NCI-H2081 (cell line): ENCODE measurements at places on chromosomes 12 and 14.
A peak's percentile ranks its signal among the peaks of the same experiment; 100 is the strongest.

DNA sequence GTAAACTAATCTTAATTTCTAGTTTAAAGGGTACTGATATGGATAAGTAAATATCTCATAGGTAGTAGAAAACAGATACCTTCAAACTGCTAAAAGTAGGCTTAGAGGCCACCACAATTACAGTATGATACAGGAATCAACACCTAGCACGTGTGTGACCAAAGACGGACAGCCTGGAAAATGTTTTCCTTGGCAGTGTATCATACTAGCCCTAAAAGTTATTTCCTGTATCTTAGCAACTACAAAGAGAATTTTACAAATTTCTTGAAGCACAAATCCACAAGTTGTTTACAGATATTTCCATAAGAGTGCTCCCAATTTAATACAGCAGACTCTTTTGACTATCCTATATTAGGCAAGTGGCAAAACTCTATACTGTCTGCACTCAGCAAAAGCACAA is 106.0 kb downstream of the ITPR2 start:
- DNase-seq, result no peak

DNA sequence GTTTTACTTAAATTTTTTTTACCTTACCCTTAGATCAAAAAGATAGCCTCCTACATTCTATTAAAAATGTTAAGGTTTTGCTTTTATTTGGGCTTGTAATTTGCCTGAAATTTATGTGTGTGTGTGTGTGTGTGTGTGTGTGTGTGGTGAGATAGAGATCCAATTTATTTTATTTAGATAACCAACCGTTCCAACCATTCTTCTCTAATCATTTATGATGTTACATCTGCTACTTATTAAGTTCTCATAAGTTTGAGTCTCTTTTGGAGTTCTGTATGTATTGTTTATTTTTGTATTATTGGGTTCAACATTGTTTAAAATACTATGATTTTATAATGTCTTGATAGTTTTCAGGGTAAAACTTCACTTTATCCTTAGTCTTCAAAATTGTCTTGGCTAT is 70.6 kb upstream of the PAWR start:
- DNase-seq, result no peak

DNA sequence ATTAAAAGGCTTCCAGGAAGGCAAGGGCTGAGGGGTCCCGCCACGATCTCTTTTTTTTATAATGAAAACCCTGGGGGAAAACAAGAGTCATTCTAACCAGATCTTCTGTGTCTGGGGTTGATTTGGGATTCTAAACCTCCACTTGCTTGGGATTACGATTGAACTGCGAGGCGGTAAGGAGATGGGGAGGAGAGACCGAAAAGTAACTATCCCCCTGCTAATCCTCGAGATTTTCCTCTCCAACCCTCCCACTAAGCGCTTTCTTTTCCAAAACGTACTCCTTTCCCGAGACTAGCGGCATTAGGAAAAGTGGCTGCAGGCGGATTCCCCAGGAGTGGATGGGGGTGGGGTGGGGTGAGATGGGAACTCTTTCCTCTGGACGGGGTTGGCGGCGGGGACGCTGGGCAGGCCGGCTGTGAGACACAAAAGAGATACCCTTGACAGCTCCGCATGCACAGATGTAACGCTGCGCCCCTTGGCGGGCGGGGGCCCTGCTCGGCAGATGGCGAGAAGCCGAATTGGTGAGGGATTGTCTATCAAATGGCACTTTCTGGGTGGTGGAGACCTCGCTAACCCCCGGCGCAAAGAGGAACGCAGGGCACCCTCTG is 830 bp upstream of the SRRM4 start:
- DNase-seq, result no peak

- no peak for DNase-seq
Measured at GRCh38 chr12:47082796-47083621, 3.2 kb upstream of the AMIGO2 start.

DNA sequence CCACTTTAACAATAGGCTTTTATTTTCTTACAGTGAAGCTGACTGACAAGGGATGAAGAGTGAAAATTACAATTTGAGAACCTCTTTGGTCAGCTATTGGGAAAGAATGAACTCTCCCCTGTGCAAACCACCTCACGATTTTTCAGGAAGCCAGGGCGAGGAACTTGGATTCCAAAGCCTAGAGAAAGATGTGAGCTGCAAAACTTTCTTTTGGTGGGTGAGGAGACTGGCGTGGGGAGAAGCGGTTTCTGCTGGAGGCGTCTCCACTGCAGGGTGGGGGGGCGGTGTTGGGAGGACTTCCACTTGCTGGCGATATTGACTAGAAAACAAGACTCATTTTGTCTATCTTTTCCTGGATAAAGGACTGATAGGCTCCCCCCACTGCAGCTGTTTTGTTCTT is 59.3 kb upstream of the VRK1 start:
- DNase-seq, result no peak

- no peak for DNase-seq
Measured at GRCh38 chr12:15650399-15651128, 138.6 kb downstream of the EPS8 start.

DNA sequence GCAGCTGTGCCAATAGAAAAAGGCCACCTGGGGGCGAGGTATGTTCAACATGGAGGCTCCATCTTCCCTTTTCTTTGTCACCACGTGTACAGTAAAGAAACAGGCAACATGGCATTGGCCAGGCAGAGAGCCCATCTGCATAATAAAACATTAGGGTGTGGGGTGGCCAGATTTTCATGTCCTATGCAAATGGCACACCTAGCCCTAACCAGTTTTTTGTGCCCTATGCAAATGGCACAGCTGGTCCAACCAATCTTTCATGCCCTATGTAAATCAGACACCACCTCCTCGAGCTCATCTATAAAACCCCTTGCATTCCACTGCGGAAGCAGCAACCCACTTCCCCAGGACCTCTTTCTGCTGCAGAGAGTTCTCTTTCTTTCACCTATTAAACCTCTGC is 149.1 kb upstream of the RGS6 start:
- no peak for DNase-seq

DNA sequence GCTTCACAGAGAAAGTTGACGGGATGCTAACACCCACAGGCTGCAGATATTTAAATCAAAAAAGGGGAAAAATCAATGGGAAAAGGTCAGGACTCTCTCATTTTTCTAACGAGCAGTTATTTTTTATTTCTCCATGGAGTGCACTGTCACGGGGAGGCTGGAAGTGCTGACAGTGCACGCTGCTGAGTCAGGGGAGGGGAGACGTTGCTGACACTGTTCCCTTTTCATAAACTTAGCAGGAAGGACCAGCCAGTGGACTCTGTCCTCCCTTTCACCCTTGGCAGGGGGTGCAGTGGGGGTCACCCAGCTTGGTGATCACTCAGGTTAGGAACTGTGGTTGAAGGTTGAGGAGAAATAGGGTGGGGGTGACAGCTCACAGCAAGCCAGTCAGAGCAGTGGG is 65.6 kb upstream of the FUT8 start:
- no peak for DNase-seq

GRCh38 chr14:90062127-90062794 is 467 bp downstream of the KCNK13 start:
- peak; percentile 75 for DNase-seq

DNA sequence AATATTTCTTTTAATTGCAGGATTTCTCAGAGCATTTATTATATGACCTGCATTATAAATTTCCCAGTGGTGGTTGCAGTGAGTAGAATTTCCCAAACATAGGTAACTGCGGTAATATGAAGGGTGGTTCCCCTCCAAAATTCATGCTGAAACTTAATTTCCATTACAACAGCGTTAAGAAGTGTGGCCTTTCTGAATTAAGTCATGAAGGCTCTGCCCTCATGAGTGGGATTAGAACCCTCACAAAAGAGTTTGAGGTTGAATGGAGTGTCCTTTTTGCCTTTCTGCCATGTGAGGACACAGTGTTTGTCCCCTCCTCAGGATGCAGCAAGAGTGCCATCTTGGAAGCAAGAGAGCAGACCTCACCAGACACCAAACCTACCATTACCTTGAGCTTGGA is 233.6 kb downstream of the KTN1 start:
- no peak for DNase-seq

DNA sequence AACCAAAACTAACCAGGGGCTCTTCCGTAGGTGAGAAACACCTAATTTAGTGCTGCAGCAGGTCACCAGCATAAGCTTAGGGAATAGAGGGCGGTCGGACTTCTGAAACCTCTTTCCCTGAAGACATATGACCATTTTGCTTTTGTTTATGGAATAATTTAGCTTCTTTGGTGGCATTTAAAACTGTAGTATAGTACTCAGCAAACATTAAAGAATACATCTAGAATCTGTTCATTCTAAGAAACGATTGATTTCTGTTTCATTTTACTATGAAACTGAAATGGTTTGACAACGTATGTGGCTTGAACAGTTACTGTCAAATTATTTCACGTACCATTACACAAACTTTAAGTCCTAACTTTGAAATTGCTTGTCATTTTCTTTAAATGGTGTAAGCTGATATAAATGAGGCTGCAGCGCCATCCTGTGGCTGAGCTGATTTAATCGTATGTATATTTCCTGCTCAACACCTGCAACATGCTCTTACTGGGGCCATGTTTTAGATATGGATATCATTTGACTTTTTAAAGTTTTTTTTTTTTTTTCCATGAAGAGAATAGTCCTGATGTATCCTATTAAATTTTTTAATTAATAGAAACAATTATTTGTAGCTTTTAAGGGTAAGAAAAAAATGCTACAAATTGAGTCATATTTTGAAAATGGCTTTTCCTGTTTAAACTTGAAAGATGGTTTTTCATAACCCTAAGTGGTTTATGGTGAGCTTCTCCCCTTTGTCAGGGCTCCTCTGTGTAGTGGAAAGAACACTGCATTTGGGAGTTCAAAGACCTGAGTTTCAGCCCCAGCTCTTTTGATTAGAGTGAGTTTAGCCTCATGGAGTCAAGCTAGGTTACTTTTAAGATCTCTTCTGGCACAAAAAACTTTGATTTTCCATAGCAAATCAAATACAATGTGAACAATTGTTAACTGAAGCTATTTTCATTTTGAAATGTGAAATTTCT is 27.4 kb downstream of the CFAP54 start:
- DNase-seq, result peak; percentile 57

DNA sequence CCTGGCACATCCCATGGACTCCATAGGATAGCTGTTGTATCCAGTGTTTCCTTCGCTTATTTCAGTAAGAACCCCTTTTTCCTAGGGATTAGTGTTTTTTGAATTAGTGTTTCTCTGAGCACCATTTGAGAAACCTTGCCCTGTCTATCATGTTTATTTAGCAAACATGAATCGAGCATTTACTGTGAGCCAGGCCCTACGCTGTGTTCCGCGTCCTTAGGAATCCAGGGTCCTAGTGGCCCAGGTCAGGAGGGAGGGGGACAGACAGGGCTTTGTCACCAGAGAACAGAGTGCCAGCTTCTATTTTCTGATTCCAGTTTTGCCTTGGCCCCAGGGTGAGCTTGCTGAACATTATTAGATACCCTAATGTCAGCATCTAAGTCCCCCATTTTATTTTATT is 2.5 kb downstream of the TEAD4 start:
- no peak for DNase-seq

- no peak for DNase-seq
Measured at GRCh38 chr14:97005934-97006333, 208.8 kb downstream of the VRK1 start.

DNA sequence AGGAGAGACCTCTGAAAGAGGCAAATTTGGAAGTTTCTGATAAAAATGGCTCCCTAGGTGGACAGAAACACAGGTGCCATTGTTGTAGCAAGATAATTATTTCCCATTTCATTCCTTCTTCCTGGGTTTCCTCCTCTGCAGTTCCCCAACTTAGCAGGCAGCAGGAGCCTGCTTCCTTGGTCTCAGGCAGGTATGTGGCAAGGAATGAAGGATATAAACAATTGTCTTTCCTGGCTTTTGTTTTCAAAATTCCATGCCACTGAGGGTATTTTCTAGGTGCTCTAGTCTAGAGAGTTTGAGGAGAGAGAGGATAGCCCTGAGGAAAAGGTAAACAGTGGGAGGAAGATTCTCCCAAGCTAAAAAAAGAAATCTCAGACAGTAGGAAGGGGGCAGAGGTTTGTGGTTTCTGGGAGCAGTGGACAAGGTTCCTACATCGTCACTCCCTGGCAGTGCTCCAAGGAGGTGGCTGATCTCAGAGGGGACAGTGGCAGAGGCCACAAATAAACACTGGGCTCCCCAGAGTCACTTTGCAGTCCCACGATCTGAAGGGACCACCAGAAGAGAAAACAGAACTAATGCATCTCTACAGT is 82.6 kb upstream of the IGF1 start:
- DNase-seq, result no peak

DNA sequence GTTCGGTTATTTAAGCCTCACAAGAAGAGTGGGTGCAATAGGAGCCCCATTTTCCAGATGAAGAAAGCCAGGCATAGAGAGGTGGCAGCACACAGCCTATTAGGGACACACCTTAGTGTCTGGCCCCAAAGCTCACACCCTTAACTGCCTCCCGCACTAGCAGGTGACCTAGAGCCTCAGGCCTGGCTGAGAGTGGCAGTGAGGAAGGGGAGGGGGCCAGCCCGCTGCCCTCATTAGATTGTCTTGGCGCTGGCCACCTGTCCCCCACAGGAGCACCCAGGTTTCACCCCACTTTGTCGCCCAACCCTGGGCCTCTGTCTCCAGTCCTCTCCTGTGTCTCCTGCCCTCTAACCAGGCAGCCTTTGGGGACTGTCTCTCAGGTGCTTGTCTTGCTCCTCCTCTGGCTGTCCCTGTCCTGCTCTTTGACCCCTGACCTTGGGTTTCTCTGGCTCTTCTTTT is 18.5 kb upstream of the PGF start:
- DNase-seq, result no peak

- DNase-seq, result no peak
Measured at GRCh38 chr14:95935228-95935822, 58.7 kb downstream of the TUNAR start.

GRCh38 chr12:98743362-98743953 is 98.4 kb downstream of the APAF1 start:
- no peak for DNase-seq

DNA sequence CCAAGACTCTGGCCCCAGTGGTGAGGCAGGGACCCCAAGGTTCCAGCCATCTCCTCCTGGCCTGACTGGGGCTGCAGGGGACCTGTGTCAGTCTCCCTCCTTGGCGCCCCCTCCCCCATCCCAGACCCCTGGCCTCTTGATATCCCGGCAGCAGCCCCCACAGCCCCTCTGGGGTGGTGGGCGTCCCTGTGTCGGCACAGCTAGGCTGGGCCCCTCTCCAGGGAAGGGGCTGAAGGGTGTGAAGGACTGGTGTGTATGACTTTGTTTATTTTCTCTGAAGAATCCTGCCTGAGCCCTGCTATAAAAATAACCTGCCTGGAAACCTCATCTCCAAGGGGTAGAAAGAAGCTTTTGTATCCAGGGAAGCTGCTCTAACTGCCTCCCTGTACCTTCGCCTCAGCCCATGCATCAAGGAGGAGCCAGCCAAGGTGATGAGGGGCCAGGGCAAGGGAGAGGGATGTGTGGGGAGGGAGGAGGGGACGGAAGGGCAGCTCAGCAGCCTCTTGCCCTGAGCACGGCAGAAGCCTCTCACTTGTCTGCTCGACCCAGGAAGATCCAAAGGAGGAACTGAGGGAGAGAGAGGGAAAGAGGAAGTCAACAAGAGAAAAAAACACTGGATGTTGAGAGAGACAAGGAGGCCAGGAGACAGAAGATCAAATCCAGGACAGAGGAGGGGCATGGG is 25.4 kb upstream of the COL2A1 start:
- no peak for DNase-seq

- peak; percentile 6 for DNase-seq
Measured at GRCh38 chr12:52522346-52523011, 2.3 kb upstream of the KRT5 start.
